ENCODE measurements at places on chromosomes 5 and 9.

DNA sequence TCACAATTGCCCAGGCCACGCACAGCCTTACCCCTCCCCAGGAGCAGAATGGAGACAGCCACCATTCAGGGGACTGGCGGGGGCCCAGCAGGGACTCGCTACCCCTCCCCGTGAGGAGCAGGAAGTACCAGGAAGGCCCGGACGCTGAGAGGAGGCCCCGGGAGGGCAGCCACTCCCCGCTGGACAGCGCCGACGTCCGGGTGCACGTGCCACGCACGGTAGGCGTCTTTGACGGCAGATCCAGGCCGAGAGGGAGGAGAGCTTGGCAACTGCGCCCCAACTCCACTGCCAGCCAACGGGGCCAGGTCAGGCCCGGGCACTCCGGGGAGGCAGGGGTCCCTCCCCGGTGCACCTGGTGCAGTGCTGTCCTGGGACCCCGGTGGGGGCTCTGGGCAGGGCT is 14.0 kb downstream of the DNLZ start:
- DNase-seq, result no peak

DNA sequence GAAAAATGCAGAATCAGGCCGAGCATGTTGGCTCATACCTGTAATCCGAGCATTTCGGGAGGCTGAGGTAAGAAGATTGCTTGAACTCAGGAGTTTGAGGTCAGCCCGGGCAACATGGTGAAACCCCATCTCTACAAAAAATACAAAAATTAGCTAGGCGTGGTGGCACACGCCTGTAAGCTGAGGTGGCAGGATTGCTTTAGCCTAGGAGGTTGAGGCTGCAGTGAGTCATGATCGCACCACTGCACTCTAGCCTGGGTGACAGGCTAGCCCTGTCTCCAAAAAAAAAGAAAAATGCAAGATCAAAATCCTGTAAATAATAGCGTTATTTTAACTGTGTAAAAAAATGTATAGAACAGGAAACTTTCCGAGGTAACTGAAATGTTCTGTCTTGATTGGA is 39.4 kb downstream of the RNF44 start:
- DNase-seq, result no peak

GRCh38 chr5:141199359-141200235 is at the start of gene PCDHB11:
TSS of gene PCDHB11 (plus strand) at chr5:141199627. CDS start at chr5:141199775, 148 bp downstream.
- no peak for DNase-seq

GRCh38 chr9:134063088-134063570 is 4.7 kb downstream of the BRD3 start:
- no peak for DNase-seq

- no peak for DNase-seq
These were observed 94.1 kb upstream of the JAK2 start for GRCh38 chr9:4890929-4891328.

DNA sequence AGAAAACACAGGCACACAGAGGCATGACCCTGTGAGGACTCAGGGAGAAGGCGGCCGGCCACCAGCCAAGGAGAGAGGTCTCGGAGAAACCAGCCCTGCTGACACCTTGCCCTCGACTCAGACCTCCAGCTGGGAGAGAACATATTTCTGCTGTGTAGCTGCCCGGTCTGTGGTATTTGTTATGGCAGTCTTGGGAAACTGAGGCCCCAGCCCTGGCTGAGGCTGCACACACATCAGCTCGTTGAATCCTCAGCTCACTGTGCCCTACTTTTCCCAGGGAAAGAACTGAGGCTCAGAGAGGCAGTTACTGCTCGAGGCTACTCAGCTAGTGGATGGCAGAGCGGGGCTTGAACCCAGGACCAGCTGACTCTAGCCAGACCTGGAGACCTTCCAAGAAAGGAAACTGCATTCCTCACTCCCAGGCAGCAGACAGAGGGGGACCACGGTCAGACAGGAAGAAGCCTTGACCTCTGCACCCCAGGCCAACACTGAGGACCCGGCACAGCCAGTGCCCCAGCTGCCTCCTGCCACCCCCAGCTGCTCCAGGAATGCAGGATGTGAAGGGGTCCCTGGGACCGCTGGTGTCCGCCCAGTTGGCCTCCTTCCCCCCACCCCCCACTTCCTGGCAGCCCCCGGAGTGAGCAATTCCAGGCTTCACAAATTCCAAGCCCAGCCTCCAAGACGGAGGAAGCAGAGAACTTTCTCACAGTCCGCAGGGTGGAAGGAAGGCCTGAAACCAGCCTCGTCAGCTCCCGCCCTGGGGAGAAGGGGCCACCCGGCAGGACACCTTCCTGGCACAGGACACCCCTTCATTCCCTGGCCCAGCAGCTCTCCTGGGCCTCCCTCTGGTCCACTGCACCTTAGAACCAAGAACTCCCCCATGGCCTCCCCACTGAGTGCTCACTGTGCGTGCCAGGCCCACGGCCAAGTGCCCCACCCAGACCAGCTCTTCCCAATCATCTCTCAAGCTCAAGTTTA is 69.9 kb downstream of the LRSAM1 start:
- no peak for DNase-seq

DNA sequence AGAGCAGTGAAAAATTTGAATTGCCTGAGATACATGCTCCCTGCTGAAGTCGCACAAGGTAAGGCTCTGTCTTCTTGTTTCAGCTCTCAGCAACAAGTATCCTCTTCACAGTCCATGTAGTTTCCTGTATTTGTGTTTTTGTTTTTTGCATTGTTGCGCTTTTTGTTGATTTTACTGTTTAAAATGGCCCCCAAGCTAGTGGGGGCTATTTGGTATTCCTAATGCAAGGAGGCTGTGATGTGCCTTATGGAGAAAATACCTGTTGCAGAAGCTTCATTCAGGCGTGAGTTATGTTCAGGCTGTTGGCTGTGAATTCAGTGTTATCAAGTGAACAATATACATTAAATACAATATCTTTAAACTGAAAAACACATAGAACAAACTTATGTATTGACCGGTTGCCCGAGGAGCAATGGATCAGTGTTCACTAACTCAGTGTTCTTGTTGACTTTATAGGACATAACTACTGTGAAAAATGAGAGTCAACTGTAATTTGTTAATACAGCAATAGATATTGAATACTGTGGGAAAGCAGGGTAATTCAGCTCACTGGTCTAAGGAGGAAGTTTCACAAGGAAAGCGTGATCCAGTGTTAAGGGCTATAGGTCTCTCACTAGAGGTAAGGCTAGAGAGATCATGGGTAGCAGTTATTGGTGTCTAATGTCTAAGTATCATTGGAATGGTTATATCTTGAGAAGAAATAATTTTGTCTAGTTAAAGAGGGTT is 150.5 kb downstream of the GCNT1 start:
- DNase-seq, result no peak

DNA sequence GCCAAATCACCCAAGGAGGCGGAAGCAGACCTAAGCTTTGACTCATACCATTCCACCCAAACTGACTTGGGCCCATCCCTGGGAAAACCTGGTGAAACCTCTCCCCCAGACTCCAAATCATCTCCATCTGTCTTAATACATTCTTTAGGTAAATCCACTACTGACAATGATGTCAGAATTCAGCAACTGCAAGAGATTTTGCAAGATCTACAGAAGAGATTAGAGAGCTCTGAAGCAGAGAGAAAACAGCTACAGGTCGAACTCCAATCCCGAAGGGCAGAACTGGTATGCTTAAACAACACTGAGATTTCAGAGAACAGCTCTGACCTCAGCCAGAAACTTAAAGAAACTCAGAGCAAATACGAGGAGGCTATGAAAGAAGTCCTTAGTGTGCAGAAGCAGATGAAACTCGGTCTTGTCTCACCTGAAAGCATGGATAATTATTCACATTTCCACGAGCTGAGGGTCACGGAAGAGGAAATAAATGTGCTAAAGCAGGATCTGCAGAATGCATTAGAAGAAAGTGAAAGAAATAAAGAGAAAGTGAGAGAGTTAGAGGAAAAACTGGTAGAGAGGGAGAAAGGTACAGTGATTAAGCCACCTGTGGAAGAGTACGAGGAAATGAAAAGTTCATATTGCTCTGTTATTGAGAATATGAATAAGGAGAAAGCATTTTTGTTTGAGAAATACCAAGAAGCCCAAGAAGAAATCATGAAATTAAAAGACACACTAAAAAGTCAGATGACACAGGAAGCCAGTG is 15.8 kb upstream of the TTC23L start:
- no peak for DNase-seq

DNA sequence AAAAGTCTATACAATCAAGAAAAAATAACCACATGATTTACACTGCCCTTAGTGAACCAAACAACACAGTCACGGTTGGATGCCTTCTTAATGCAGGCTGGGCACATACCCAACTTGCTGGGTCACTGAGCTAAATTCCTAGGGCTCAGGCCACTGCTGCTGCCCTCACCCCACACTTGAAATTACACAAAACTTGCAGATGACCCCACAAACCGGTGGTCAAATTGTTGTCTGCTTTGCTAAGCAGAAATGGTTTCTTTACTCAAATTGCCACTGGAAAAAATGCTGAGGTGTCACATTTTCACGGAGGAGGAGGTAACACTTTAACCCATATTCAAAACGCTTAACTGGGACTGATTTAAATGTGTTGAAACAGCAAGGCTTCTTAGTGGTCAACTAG is 62.4 kb downstream of the HMHB1 start:
- no peak for DNase-seq

DNA sequence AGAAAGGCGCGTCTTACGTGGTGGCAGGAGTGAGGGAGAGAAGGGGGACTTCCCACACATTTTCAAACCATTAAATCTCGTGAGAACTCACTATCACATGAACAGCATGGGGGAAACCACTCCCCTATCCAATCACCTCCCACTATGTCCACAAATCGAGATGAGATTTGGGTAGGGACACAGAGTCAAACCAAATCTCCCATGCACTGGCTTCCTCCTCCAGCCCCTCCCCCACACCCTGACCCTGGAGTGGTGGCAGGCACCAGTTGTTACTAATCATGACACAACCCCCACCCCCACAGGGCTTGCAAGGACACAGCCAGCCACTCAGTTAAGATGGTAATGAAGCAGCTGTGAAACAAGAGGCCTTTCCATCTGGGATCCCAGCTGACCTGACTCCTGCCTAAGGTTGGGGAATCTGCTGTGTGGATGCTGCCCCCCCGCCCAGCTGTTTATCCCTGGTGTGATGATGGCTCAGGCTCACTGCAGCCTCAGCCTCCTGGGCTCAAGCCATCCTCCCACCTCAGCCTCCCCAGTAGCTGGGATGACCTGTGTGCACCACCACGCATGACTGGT is 57.1 kb upstream of the FUBP3 start:
- no peak for DNase-seq

- no peak for DNase-seq
These were observed 35.6 kb downstream of the MRPL36 start for GRCh38 chr5:1763960-1764605.

GRCh38 chr5:92119110-92119509 is 736.0 kb upstream of the ARRDC3 start:
- DNase-seq, result no peak

DNA sequence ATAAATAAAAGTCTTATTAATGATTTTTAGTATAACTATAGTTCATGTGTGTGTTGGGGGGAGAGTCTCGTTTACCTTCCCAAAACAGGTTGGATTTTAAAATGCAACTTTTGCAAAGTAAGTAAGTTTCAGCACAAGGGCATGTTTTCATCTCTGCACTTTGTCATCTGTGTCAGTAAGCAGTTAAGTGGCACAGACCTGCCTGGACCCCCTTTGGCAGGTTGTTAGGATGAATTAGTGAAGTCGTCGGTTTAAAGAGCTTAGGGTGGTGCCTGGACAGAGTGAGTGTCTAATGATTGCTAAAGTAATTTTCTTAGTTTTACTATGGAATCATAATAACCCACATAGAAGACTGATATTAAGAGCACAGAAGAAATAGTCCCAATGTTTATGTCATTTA is 74.9 kb downstream of the TRIO start:
- DNase-seq, result no peak

DNA sequence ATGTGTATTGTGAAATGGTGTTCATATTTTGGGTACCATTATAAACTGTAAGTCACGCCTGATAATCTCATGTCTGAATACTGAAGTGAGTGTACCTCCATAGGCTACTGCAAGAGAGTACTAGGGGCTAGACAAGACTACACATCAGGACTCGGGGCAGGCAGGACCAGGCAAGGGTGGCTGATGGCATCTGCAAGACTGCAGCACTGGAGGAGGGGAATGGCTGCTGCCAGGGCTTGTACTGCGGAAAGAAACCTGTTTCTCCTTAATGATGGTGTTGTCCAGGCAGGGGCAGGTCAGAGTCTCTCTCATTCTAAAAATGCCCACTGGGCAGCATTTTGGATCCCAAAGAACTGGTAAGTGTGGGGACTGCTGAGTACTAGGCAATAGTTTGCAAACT is 172.5 kb downstream of the RAB3C start:
- DNase-seq, result no peak

DNA sequence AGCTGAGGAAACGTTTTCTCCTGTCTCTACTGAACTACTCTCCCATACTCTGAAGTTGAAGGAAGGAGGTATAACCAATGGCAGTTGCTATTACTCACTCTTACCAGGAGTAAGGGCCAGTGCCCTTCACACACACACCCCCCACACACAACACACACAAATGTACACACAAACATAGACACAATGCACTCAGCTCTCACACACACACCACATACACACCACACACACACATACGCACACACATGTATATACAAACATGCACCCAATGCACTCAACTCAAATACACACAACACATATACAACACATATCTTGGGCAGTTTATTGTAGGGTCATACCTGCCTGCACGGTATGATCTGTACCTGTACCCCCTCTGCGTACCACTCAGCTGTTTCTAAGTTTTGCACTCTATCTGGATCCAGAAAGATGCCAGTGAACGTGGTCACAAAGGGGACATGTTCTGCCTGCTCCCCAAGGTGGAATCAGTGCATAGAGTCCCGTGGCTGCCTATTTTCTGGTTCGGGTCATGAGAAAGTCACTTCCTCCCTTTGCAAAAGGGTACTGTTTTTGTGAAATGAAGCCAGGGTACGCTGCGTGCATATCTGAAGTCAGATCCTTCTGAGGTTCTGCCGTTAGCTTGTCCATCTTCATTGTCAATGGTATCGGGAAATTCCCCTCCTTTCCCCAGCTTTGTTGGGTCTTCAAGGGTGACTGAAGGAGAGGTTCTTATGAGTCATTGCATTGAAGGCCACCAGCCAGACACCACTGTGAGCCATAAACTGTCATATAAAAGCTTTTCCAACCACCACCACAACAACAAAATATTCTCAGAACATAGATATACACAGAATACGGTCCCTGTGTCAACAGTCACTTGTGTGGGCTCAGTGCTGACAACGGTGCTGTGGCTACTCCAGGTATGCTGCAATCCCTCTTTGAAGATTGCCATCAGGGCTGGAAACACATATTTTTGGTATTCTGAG is 131.9 kb downstream of the UGCG start:
- DNase-seq, result no peak

DNA sequence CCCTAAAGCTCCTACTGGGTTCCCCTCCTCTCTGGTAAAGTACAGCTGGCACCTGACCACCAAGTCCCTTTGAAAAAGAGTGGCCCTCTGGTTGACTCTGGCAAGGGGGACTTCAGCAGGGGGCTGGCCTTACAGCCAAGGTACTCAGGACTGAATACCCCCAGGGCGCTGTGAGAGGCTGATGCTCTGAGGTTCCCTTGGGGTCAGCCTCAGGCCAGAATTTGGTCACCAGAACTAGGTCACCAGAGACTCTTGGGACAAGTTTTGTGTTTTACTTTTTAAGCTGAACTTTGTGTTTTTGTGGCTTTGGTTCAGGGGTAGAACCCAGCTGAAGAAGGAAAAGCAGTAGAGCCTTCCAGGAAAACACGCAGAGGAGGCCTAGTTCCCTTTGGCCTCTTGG is 23.3 kb upstream of the SMU1 start:
- no peak for DNase-seq

- no peak for DNase-seq
These were observed 892.1 kb downstream of the TLE1 start for GRCh38 chr9:80797101-80797829.
